ENCODE measurements at places on chromosomes 11 and 22. TPM values are rescaled to one million over a fixed set of nuclear protein-coding genes. Genes with fewer than 3 reads are reported as not detected.

DNA sequence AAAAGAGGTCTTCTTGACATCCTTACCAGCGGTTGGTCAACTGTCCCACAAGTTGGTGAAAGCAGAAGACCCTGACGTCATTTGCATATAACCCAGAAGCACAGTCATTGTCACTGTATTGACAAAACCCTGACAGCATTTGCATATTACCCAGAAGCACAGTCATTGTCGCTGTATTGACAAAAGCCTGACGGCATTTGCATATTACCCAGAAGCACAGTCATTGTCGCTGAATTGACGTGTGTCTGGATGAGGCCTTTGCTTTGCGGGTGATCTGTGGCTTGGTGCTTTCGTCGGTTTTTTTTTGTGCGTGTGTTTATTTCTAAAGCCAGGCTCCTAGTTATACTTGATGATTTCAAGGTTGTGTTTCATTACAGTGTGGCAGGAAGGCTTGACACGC lies 1145.2 kb downstream of the BRD1 start:
- no peak for DNase-seq

- DNase-seq, result no peak
Observed at GRCh38 chr11:135033540-135033939, 621.5 kb upstream of the B3GAT1 start.

- no peak for DNase-seq
Observed at GRCh38 chr22:40263191-40263590, 83.1 kb upstream of the ADSL start.

CHRM1 gene
- not detected for total RNA-seq

Data from activated CD8-positive, alpha-beta memory T cell treated with anti-CD3 and anti-CD28 coated beads, Interleukin-2, amount 10 ng/mL, durations not matched to agents 7 days and 5 days (primary cell).